ENCODE measurements at places on chromosomes 12 and 14.

- no peak for DNase-seq
Measured at GRCh38 chr14:99513946-99514551, 32.8 kb downstream of the CCNK start.

- DNase-seq = no peak
Measured at GRCh38 chr12:65300679-65301349, 22.3 kb downstream of the MSRB3 start.

GRCh38 chr14:75238756-75239455, 39.7 kb upstream of the FOS start:
- DNase-seq = no peak

GRCh38 chr12:94175763-94176668, 27.6 kb downstream of the PLXNC1 start:
- DNase-seq = no peak

GRCh38 chr14:33699300-33699983, 251.4 kb downstream of the EGLN3 start:
- DNase-seq = no peak

GRCh38 chr12:54390668-54391551, 6.4 kb upstream of the ZNF385A start:
- no peak for DNase-seq

- no peak for DNase-seq
Measured at GRCh38 chr14:34420547-34421150, 41.4 kb downstream of the SPTSSA start.

DNA sequence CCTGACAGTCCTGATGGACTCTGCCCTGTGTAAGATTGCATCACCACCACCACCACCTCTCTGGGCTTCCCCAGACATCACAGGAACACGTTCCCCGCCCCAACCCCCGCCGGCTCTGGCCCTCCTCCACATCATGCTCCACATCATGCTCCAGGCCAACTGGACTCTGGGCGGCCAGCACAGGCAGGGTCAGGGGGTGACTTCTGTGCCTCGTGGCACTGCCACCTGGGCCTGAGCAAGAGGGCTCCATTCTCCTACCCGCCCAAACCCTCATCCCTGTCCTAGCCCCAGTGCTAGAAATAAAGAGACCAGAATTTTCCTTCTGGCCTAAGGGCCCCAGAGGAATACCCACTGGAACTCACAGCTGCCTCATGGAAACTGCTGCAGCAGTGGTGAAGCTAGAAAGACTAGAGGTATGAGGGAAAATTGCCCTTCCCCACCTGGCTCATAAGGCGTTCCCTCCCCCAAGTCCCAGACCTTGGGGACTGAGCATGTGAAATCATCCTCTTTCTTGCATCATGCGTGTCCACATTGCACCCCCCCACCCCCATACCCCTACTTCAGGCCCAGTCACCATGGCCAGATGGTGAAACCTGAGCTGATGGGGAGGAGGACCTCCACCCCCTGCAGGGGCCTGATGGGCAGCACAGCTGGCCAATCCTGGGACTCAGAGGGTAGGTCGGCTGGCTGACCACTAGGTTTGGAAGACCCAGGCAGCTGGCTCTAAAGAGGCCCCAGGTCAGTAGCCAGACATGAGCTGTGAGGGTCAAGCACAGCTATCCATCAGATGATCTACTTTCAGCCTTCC, at the start of gene INHBE:
INHBE (plus strand) TSS at position 742 of the 808 bp plus-strand sequence. CDS start 230 bp downstream, outside the sequence.
- peak; percentile 96 for DNase-seq

- DNase-seq = no peak
Measured at GRCh38 chr14:94356379-94357056, 31.9 kb downstream of the SERPINA1 start.

DNA sequence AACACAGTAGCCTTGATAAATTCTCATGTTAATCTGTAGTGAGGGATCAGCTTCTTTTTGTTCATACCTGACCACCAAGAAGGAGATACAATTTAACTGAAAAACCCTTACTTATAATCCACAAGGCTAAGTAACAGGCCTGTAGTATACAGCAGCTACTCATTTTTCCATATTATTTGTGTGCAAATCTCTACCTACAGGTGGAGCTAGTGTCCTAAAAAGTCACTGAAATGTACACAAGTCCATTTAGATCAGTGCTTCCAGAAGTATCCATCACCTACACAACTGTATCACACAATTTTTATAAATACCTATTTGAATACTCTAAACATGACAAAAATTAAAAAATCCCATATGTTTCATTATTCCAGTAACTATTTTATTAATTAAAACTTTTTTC, 173.2 kb downstream of the SLC35F4 start:
- DNase-seq = peak; percentile 23

DNA sequence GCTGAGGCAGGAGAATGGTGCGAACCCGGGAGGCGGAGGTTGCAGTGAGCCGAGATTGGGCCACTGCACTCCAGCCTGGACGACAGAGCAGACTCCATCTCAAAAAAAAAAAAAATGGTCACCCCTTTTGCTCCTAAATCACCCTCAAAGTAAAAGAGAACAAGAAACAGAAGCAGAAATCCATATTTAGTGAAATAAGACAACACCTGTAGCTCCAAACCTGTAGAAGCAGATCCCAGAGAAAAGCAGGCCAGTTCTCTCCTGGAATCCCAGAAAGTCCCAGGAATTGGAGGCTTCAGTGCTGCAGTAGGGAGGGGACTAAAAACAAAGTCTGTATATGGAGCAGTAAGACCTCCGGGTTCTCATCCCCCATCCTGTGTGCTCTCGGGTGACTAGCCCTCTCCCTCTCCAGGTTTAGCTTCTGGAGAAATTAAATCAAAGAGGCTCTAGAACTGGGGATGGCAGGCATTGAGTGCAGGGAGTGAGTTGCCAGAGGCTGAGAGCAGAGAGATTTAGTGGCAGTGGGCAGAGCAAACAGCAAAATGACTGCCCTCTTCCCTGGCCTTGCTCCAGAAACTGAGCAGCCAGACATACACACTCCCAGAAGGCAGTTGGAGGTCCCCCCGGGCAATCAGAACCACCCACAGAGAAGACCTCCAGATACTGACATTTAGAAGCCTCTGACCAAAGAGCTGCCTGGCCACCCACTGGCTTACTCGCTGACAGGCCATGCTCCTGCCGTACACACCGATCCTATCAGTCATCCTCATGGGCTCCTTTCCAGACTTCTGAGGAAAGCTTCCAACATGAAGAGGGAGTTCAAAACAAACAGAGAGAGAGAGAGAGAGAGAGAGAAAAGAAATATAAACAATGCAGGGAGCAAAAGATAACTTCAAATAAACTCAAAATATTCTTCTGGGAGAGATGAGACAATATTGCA, 6.3 kb upstream of the MLXIP start:
- DNase-seq = peak; percentile 82

Measured in fibroblast of skin of left quadriceps (primary cell).